ENCODE measurements at places on chromosomes 1 and 21.
A peak's percentile ranks its signal among the peaks of the same experiment; 100 is the strongest.

- DNase-seq: no peak
These were observed 36.8 kb upstream of the PODN start for GRCh38 chr1:53025034-53025768.

- peak; percentile 72 for DNase-seq
These were observed 9.9 kb downstream of the RNF223 start for GRCh38 chr1:1063945-1064831.

GRCh38 chr1:214473387-214473786 lies 78.0 kb downstream of the PTPN14 start:
- DNase-seq: no peak

- no peak for DNase-seq
These were observed 57.5 kb upstream of the ETV3 start for GRCh38 chr1:157195521-157196244.

- DNase-seq: no peak
These were observed 17.0 kb upstream of the LRRC8C start for GRCh38 chr1:89615676-89616598.

DNA sequence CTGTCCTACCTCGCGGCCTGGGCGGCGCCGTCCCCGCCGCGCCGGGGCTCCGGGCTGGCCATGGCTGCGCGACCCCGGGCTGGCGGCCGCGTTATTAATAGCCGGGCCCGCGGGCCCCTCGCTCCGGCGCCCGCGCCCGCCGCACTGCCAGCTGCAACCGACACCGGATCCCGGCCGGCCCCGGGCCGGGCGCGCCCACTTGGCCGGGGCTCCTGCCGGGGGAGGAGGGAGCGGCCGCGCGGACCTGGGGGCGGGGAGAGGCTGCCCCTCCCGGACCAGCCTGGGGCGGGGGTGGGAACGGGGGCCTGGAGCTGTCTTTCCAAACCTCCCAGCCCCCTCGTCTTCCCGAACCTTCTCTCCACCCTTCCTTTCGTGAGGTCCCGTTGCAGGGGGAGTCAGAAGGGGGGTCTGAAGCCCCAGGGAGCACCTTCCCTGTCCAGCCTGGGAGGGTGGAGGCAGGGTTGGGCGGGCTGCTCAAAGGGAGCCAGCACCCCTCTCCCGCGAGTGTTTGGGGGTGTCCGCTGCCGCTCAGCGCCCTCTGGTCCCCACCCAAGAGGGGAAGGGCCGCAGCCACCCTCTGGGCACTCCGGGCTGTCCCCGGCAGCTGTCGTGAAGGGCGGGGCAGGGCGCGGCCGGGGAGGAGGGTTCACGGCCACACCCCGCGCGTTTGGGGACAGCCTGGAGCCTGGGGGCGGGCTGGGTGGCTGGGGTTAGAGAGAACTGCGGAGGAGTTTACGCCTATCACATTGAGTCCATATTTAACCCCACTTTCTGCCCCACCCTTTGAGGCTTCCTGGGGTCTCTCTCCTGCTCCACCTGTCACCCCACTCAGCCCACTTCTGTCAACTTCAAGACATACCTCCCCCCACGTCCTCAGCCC lies at the start of gene SYNC:
SYNC (minus strand) TSS at position 172 of the 880 bp plus-strand sequence; CDS start at position 62, 110 bp downstream.
- DNase-seq: no peak

GRCh38 chr21:33780631-33781030 lies 135.0 kb downstream of the ATP5PO start:
- DNase-seq: no peak

DNA sequence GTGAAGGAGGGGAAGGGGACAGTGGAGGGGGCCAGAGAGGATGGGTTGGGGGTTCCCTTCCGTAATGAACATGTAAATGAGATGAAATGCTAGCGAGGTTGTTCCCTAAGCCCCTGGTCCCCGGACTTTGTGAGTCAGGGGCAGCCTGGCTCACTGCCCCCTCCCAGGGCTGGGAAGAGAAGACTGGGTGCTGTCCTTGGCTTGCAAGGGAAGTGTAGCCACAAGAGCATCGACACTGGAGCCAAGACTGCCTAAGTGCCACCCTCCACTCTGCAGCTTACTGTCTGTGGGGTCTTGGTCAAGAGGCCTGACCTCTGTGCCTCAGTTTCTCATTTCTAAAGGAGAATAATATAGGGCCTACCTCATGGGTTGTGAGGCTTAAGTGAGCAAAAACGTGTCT lies 483 bp downstream of the PEAR1 start:
- DNase-seq: no peak

- no peak for DNase-seq
These were observed 31.0 kb upstream of the H6PD start for GRCh38 chr1:9203511-9203982.

DNA sequence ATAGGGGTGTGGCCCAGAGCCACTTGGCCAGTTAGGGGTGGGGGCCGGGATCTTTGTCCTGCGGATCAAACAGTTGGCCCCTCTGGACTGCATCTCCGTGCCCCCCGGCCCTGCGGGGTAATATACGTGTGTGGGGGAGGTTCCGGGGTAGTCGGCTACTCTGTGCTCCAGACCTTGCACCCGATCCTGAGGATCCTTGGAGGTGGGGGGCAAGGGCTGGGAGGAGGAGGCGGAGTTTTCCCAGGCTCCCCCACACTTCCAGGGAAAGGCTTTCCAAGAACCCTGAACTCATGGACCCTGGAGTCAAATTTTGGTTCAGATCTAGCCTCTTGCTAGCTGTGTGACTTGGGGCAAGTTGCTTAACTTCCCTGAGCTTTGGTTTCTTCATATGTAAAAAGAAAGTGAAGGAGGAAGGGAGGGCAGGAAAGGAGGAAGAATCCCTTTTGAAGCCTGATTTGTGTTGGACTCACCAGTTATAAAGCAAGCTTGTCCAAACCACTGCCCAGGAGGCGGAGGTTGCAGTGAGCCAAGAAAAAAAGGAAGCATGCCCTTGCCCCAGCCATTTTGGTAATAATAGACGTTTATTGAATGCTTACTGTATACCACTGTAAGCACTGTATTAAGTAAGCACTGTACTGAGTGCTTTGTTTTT lies 686 bp downstream of the MIIP start:
- no peak for DNase-seq

DNA sequence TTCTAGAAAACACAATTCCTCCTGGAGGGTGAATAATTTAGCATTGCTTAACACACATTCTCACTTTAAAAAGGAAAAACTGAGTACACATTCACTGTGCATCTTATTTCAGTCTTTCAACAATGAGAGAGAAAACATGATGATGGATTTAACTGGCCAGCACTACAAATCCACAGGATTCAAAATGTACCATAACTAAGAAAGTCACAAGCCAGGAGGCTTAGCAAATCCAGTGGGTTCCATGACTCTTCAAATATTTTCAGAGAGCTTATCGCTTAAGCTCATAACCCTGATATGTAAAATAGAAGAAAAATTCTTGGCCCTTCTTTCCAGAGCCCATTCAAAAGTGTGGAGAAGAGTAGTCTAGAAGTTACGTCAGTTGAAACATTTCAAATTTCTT lies 820.3 kb downstream of the LTN1 start:
- DNase-seq: no peak

- DNase-seq: no peak
These were observed 493.7 kb upstream of the PLXNA2 start for GRCh38 chr1:208737922-208738321.
